Effector memory CD4-positive, alpha-beta T cell (primary cell): ENCODE measurements at places on chromosomes 1 and 21.

DNA sequence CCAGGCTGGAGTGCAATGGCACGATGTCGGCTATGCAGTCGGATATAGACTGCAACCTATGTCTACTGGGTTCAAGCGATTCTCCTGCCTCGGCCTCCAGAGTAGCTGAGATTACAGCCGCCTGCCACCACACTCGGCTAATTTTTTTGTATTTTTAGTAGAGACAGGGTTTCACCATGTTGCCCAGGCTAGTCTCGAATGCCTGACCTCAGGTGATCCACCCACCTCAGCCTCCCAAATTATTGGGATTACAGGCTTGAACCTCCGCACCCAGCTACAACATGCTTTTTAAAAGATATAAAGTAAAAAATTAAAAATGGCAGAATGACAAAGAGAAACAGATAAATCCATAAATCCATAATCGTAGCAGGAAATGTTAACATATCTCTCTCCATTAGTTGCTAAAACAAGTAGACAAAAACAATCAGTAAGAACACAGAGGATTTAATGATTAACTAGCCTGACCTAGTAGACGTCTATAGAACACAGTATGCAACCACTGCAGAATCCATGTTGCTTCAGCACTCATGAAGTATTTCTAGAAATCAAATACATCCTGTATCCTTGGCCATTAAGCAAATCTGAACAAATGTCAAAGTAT is 59.9 kb upstream of the SPOCD1 start:
- H3K27me3 ChIP-seq: no peaks in the 10 kb centered on the region
- H3K27ac ChIP-seq: no peak overlapping the region
- H3K4me3 ChIP-seq: no peak overlapping the region
- H3K4me1 ChIP-seq: peaks cover 3% of the 10 kb centered on the region

GRCh38 chr1:16484931-16485330 is 29.2 kb downstream of the RNU1-1 start:
- no peaks in the 10 kb centered on the region for H3K4me1 ChIP-seq
- H3K4me3 ChIP-seq: no peak overlapping the region
- no peak for DNase-seq
- no peaks in the 10 kb centered on the region for H3K27me3 ChIP-seq

- no peaks in the 10 kb centered on the region for H3K4me1 ChIP-seq
- H3K4me3 ChIP-seq: no peak overlapping the region
- no peak overlapping the region for H3K27ac ChIP-seq
Observed at GRCh38 chr1:8089535-8090228, 63.6 kb upstream of the ERRFI1 start.

DNA sequence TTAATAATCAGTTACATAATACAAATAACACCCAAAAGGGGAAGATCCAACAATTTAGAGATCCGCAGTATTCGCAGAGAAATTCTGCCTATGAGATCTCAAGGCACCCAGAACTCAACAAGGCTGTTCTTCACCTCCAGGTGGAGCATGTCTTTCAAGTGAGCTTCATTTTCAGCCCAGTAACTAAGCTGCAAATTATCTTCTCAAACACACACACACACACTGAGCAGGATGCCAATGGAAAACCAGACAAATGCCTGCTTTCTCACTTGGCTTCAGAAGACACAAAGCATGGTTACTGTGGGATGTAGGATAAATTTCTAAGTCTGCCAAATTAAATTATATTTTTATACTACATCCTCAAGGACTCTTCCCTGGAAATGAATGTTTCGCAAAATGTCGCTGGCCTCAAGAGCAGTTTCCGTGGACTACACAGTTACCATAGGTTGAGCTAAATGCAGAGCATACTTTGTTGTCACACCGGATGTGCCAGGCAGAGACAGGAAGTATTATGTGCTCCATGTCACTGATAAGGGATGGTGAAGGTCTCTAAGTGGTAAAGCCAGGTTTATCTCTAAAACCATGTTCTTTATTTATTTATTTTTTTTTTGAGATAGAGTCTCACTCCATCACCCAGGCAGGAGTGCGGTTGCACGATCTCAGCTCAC is 30.3 kb downstream of the UBR4 start:
- H3K36me3 ChIP-seq: peaks cover 67% of the 10 kb centered on the region
- no peak for DNase-seq
- H3K4me1 ChIP-seq: no peaks in the 10 kb centered on the region

DNA sequence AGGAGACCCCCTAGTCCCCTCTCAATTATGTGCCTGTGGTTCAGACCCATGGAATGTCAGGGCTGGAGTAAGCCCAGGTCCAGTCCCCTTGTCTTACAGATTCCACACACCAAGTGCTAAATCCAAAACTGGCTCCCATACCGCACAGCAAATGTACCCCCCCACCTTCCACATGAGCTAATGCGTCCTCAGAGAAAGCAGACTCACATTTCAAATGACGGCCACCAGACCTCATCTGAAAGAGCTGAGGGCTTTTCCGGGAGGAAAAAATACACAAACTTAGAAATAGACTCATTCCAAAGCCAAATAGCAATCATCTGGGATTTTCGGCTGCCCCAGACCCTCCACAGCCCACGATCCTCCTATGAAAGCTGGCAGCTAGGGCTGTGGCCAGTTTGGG is 12.8 kb upstream of the CNTN2 start:
- no peak overlapping the region for H3K4me3 ChIP-seq
- H3K36me3 ChIP-seq: no peaks in the 10 kb centered on the region
- no peaks in the 10 kb centered on the region for H3K27me3 ChIP-seq
- H3K4me1 ChIP-seq: no peaks in the 10 kb centered on the region
- no peak overlapping the region for H3K27ac ChIP-seq

- DNase-seq: no peak
- no peaks in the 10 kb centered on the region for H3K27me3 ChIP-seq
- no peaks in the 10 kb centered on the region for H3K4me1 ChIP-seq
- no peak overlapping the region for H3K4me3 ChIP-seq
Observed at GRCh38 chr1:44059664-44060355, 28.5 kb upstream of the SLC6A9 start.

- no peak overlapping the region for H3K4me3 ChIP-seq
- H3K4me1 ChIP-seq: peaks cover 35% of the 10 kb centered on the region
- no peak for DNase-seq
- H3K36me3 ChIP-seq: no peaks in the 10 kb centered on the region
- no peaks in the 10 kb centered on the region for H3K27me3 ChIP-seq
Observed at GRCh38 chr1:202167708-202168415, 7.5 kb upstream of the PTPN7 start.

DNA sequence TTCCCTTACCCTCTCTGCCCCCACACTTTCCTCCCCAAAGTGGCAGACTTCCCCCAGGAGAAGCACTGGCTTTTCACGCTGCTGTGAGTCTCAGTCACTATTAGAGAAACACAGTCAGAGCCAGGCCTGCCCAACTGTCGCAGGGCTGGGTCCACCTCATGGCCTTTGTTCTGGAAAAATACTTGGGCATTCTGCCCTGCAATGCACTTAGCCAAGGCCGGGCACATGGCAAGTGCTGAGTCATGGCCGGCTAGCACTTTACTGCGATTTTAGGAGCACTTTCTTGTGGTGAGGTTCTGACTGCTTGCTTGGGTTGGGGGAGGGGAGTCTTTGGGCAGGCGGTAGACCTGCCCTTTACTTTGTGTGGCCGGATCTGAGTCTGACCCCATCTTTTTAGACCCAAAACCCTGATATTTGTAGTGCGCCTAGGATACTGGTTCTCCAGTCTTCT is 7.7 kb downstream of the EPHX1 start:
- no peaks in the 10 kb centered on the region for H3K4me1 ChIP-seq
- no peak for DNase-seq

DNA sequence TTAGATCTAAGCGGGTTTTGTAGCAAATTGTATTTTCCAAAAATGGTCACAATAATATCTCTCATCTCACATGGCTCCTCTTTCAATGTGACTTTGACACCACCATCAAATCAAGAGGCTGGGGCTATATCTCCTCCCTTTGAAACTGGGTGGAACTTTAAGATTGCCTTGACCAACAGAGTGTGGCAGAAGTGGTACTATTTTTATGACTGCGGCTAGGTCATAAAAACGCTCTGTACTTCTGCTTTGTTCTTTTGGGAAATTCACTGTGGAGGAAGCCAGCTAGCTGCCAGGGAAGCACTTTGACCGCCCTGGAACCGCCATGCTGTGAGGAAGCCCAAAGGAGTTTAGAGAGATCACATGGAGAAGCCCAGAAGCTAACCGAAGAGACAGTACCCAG is 50.7 kb upstream of the ACOT11 start:
- H3K4me3 ChIP-seq: no peak overlapping the region
- no peak for DNase-seq
- H3K36me3 ChIP-seq: no peaks in the 10 kb centered on the region
- peaks cover 5% of the 10 kb centered on the region for H3K27me3 ChIP-seq

- DNase-seq: no peak
- no peak overlapping the region for H3K27ac ChIP-seq
- H3K27me3 ChIP-seq: no peaks in the 10 kb centered on the region
- H3K4me3 ChIP-seq: no peak overlapping the region
Observed at GRCh38 chr1:5554111-5554510, 438.1 kb downstream of the NPHP4 start.

- H3K27ac ChIP-seq: no peak overlapping the region
- peaks cover 76% of the 10 kb centered on the region for H3K36me3 ChIP-seq
- H3K4me1 ChIP-seq: peaks cover 15% of the 10 kb centered on the region
Observed at GRCh38 chr1:26733392-26733791, 37.6 kb downstream of the ARID1A start.

GRCh38 chr1:235021815-235022214 is 106.8 kb downstream of the TOMM20 start:
- no peaks in the 10 kb centered on the region for H3K36me3 ChIP-seq
- DNase-seq: no peak
- H3K27me3 ChIP-seq: no peaks in the 10 kb centered on the region
- H3K27ac ChIP-seq: no peak overlapping the region

DNA sequence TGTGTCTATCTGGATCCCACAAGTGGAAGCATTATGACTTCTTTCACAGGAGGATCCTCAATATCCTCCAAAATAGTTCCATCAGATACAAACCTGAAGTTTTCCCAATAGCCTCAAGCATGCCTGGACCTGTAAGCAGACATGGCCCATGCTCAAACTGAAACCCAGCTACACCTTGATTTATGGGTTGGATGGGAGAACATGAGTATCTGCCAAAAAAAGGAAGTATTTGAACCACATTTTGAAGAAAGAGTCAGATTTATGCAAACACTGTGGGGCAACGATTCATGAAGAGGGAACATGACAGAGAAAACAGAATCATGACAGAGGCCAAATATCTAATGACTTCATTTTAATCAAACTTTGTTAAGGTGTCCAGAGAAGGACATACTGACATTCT is 351.0 kb upstream of the NFIA start:
- no peak for DNase-seq
- no peak overlapping the region for H3K4me3 ChIP-seq
- no peaks in the 10 kb centered on the region for H3K36me3 ChIP-seq
- no peaks in the 10 kb centered on the region for H3K27me3 ChIP-seq
- H3K4me1 ChIP-seq: no peaks in the 10 kb centered on the region

DNA sequence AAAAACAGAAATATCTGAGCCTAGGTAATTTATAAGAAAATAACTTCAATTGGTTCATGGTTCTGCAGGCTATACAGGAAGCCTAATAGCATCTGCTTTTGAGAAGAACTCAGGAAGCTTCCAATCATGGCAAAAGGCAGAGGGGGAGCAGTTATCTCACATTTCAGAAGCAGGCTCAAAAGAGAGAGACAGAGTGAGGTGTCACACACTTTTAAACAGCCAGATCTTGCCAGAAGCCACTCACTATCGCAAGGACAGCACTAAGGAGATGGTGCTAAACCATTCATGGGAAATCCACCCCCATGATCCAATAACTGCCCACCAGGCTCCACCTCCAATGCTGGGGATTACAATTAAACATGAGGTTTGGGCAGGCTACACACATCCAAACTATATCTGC is 25.5 kb downstream of the RGS18 start:
- H3K27me3 ChIP-seq: no peaks in the 10 kb centered on the region
- H3K4me3 ChIP-seq: no peak overlapping the region
- no peak for DNase-seq
- no peaks in the 10 kb centered on the region for H3K4me1 ChIP-seq

DNA sequence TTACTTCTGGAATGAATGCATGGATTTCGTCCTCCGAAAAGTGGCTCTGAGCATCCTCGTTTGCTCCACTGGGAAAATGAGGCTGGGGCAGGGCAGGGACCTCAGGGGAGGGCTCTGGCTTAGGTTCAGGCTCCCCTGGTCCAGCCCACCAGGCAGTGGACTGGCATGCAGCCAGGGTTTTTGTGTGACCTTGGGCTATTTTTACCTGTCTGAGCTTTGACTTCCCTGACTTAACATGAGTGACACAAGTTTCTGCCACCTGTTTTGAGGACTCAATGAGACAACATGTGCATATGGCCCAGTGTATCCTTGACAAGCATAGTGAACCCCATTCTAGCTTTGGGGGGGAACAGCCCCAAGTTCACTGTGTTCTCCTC is 32.6 kb upstream of the EDN2 start:
- H3K36me3 ChIP-seq: no peaks in the 10 kb centered on the region
- H3K27ac ChIP-seq: no peak overlapping the region
- peaks cover 4% of the 10 kb centered on the region for H3K4me1 ChIP-seq
- no peaks in the 10 kb centered on the region for H3K27me3 ChIP-seq
- no peak for DNase-seq

DNA sequence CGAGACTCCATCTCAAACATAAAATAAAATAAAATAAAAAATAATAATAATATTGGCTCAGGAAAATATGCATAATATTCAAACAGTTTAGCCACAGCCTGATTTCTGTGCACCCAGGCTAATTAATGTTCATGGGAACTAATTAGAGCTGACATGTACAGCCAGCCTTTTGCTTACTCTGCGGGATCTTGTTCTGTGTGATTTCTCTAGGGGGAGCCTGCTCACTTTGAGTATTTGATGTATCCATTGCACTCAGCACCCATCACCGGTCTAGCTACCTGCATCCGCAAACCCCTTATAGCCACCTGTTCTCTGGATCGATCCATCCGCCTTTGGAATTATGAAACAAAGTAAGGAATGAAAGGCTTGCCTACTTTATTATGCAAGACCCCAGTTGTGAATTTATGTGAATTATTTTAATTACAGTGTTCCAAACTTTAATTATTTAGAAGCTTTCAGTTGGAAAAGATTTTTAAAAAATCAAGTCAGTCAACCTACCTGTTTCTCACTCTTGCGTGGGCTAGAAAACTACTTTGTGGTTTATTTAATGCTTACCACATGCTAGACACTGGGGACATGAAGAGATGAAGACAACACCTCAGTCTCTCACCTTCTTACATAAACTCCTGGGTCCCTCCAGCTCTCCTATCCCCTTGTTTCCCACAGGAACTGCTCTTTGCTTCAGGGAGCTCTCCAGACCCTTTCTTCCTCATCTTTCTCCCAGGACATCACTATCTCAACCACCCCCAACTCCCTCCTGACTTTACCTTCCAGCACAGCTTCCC is 25.4 kb downstream of the CFAP57 start:
- H3K27ac ChIP-seq: no peak overlapping the region
- no peaks in the 10 kb centered on the region for H3K27me3 ChIP-seq
- no peaks in the 10 kb centered on the region for H3K36me3 ChIP-seq
- H3K4me3 ChIP-seq: no peak overlapping the region
- H3K4me1 ChIP-seq: no peaks in the 10 kb centered on the region
- no peak for DNase-seq

DNA sequence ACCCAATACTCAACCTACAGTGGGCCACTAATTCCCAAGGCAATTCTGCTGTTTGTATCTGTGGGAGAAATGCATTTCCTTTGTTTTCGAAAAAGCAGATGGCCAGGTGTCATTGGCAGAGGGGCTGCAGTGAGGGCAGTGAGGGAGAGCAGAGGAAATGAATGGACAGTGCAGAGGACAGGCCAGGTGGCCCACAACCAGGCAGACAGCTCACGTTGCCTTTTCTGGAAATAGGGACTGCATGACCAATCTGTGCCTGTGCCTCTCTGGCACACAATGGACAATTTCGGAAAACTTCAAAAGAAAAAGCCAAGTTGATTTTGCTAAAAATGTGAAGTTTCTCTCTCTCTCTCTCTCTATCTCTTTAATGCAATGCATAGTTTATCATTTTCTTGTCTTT is 52.6 kb upstream of the ETS2 start:
- H3K36me3 ChIP-seq: no peaks in the 10 kb centered on the region
- no peak overlapping the region for H3K27ac ChIP-seq
- no peaks in the 10 kb centered on the region for H3K4me1 ChIP-seq
- H3K4me3 ChIP-seq: no peak overlapping the region
- DNase-seq: no peak
